Keratinocyte (primary cell): ENCODE measurements at places on chromosomes 3 and 15.
A peak's percentile ranks its signal among the peaks of the same experiment; 100 is the strongest.

- no peak for DNase-seq
Measured at GRCh38 chr3:171661484-171661883, 148.8 kb downstream of the PLD1 start.

- DNase-seq: no peak
Measured at GRCh38 chr3:147616998-147617619, 207.9 kb downstream of the ZIC1 start.

- DNase-seq: no peak
Measured at GRCh38 chr15:95087253-95087609, 855.9 kb downstream of the MCTP2 start.

DNA sequence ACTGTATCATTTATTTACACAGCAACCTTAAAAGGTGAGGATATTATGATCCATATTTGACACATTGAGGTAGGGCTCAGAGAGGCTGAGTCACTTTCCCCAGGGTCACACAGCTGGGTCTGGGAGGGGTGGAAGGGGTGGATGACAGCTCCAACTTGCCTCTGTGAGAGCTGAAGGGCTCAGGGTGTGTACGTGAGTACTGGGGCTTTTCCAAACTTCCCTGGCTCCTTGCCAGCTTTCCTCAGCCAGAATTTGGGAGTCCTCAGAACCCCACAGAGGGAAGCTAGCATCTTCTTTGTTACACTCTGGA, 58.3 kb upstream of the SLC6A11 start:
- peak; percentile 98 for DNase-seq

DNA sequence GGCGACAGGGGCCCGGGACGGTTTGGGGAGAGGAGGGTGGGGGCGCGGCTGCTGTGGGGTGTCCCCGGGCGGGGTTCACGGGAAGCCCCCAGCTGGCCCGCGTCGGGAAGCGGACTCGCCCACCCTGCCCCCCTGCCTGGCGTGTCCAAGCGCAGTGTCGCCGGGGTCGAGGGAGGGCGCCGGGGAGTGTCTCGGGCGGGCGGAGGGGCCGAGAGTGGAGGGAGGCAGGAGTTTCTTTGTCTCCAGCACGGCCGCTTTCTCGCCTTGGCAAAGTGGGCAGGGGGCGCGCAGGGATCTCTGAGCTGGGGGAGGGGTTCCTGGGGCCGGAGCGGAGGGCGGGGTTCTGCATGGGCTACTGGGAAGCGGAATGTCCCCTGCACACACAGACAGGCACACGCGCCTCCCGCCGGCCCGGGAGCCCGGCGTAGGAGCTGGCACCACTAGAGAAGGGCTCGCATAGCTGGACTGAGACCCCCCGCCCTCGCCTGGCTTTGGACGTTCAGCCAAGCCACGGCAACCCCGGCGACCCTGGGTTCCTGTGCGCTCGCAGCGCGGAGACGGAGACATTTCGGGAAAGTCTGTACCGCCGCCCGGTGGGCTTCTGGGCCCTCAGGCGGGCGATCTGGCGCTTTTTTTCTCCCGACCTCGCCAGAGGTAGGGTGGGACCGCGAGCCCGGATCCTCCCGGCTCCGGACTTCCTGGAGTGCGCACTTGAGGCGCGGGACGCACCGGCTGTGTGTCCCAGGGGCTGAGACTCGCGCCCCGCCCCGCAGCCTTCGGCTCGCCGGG, 822 bp downstream of the ST8SIA2 start:
- DNase-seq: no peak

- DNase-seq: no peak
Measured at GRCh38 chr3:115580566-115580965, 42.7 kb upstream of the GAP43 start.

DNA sequence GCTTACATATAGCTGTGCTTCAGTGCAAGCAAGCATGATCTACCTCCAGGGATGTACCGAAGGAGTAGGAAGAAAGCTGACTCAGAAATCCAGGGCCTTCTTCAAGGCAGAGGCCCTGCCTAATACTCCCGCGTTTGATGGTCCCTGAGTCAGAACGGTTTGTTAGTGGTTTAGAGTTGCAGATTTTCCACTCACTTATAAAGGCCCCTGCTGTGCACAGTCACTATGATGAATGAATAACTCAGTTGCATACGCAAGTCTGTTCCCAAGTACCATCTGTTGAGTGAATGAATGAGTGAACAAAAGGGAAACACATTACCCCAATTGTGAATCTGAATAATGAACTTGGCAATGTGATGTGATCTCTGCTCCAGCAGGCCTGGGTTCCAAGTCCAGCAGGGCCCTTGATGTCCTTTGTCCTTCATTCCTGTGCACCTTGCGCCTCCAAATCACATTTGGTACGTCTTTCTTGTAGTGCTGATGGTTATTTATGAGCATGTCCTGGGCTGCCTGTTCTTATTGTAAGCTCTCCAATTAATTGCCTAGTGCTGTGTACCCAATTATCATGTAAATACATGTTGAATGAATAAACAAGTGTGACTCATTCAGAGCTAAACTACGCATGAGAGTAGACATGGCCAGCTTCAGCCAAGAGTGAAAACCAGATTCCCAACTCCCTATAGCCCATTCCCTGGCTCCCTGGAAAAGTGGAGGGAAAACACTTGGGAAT, 85.3 kb upstream of the LIMD1 start:
- DNase-seq: peak; percentile 57
